ENCODE measurements at places on chromosomes 6 and 20.

DNA sequence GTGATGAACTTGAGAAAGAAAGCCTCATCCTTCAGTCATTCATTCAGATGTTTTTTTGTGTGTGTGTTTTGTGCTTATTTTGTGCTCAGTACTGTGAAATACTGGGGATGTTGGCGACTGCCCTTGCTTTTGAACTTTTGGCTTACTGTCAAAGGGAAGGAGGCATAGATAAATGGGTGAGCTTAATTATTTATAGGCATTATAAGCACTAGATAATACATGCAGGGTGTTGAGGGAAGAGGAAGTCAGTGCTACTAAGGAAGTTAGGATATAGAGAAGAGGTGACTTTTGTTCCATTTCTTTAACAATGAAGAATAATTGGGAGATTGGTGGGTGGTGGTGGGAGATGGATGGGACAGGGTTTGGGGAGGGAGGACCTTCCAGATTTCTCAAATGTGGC is 23.6 kb downstream of the XRN2 start:
- DNase-seq, result no peak

DNA sequence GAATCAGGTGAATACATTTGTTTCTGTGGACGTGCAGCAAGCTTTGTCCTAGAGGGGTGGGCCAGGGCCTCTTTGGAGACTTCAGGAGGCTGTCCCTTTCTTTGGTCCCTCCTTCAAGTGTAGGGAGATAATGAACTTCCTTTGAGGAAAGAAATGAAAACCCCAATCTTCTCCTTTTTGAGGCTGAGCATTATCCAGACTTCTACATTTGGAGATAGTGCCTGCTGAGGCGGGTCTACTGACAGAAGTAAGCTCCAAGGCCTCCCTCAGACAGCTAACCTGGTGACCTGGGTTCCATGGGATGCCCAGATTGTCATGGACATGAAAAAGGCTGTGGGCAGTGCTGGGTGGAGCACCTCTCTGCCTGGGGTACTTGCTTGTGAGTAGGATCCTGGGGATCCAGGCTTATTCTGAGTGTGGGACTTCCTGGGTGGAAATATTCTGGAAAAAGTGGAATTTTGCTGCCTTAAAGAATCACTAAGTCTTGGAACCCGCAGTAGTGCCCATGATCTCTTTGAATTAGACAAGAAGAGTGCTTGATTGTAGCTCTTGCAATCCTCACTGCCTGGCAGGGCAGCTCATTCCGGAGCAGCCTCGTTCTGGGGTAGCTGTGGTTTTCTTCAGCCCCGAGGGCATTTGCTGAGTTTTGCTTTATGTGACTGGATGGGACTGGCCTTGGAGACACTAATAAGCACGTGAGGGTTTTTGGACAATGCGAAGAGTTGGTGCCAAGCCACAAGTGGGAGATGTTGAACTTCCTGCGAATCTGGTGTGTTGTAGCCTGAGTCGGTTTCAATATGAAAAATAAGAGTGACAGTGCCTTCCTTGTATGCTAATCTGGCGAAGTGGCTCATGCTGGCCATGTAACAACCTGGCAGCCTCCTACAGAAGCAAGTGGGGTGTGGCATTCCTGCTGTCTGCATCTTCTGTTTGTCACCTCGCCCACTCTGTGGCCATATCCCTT is 28.1 kb downstream of the SNRNP48 start:
- no peak for DNase-seq

GRCh38 chr20:23880417-23880816 is 869 bp upstream of the CST5 start:
- DNase-seq, result no peak

DNA sequence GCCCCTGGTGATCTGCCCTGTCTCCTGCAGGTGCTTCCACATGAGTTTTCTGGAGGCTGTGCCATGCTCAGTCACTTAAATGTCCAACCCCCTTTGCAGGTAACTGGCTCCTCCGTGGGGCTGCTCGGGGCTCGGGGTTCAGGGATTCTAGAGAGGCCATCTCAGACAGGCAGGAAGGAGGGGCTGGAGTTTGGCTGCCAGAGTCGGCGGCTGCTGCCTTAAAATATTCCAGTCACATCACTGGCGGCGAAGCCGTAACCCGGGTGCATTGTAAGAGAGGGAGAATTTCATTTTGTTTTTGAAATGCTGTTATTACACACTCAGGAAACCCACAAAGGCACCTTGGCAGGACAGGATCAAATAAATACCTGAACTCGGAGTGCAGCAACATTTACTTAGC is 212.9 kb upstream of the PMEPA1 start:
- DNase-seq, result no peak

- DNase-seq, result no peak
Observed at GRCh38 chr6:150641398-150642139, 41.9 kb downstream of the PLEKHG1 start.

DNA sequence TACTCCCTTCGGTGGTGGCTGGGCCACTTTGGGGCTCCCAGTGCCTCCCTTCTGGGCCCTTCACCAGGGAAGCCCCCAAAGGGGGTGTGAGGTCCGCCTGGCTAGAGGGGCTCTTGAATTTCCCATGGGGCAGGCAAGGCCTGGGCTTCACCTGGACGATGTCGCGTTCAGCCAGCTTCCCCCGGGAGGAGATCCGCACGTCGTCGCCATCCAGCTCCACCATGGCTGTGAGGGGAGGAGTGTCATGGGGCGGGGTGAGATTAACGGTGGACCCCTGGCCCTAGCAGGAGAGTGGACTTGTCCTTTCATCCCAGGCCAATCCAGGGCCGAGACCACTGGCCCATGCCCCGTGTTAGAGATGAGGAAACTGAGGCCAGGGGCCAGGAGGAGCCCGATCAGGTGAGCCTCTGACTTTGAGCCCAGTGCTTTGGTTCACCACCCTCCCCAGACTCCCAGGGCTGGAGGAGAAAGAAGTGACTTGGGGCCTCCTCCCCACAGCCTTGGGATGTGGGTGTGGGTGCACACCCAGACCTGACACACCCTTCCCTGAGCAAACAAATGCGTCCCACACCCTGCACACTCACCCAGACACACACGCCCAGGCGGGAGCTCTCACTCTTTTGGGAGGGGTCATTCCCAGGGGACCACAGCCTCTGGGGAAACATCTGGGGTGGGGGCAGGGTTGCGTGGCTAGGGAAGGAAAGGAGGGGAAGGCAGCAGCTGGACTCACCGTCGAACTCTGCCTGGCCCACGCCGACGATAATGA is 46.1 kb downstream of the RAB44 start:
- DNase-seq, result no peak

GRCh38 chr6:158634695-158635426 is 9.7 kb downstream of the DYNLT1 start:
- no peak for DNase-seq

GRCh38 chr6:163310096-163310972 is 104.2 kb upstream of the QKI start:
- DNase-seq, result no peak

DNA sequence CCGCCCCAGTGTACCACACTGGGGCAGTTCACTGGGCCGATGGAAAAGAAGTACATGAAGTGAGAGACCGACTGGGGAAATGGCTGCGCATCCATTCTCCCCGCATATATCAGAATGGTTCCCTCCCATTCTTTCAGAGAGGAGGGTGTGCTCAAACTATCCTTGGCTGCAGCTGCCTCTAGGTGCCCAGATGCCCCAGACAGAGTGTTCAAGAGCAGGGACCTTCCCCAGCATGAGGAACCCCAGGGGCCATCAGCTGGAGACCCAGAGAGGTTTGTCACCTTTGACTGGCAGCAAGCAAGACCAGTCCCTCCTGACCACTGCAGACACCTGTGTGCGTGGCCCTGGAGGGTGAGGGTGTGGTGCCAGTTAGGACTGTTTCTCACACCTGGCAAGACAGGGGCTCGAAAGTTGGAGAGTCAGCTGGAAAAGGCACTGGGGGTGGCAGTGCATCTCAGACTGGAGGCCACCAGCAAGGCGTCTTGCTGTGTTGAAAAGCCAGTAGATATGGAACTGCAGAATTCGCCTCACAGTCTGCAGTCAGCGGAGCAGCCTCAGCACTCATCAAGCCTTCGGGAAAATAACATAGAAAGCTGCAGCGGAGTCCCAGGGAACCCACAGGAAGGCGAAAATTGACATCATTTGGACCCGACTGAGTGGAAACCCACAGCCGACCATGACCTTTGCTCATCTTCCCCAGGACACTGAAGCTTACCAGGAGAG is 76.7 kb downstream of the GPR6 start:
- DNase-seq, result no peak

DNA sequence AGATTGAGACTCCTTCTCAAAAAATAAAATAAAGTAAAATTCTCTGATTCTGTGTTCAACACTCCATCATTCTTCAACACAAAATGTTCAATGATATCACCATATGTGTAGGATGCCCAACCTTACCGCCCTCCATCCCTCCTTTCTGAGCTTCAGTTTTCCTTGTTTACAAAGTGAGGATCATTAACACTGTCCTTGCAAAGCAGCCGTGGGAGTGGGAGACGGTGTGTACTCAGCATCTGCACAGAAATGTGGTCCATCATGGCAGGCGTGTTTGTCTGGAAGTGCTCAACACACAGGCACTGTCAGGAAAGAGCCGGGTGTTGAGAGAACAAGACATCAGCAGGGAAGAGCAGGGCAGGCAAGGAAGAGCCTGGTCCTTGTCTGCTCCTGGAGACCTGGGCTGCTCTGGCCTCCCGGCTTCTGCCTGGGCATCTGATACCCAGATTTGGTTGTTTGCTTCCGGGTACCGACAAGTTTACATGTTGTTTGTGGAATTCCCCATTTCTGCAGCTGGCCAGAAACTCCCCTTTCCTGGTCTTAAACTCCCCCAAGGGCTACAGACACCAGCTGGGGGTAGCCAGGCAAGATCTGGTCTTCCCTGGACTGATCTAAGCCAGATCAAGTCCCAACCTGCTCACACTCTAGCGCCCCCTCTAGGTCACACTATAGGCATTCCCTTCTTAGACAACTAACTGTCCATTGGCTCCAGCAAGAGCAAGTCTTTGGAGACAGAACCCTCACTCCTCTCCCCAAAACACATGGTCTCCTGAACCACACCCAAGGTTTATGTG is 26.7 kb upstream of the TTPAL start:
- DNase-seq, result no peak

GRCh38 chr20:61757678-61758563 is 307.8 kb downstream of the TAF4 start:
- DNase-seq, result no peak

DNA sequence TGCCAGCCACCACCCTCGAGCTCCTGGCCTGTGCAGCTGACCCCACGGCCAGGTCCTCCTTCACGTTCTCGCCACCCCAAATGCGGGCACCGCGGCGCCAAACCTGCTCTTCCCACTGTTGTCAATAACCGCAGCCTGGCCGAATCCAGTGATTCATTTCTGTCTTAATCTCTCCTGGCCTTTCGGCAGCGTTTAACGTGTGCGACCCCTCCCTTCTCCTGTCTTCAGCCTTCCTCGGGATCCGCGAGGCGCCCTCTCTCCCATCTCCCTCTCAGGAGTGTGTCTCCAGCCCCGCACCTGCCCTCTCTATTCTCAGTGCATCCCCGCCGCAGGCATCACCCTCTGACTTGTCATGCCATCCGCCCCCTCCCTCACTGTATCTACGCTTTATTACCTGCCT is 91.4 kb downstream of the THBS2 start:
- no peak for DNase-seq

GRCh38 chr20:51467956-51468626 is 74.4 kb downstream of the NFATC2 start:
- DNase-seq, result no peak

DNA sequence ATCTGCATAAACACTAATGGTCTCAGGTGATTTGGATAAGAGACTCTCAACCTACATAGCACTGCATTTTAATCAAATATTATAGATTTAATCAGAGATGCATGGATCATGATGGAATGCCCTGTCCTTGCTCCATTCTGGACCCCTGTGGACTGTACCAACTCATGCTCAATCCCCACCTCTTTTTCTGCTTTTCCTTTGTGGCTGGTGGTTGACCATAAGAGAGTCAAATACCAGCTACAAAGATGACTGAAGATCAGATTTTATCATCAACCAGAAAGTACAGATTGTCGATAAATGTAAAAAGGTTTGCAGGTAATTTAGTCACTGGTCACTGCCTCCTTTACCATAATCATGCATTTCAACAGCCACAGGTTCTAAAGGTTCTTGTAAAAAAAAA is 116.2 kb downstream of the ME1 start:
- no peak for DNase-seq

GRCh38 chr6:53033764-53034163 is 31.4 kb upstream of the FBXO9 start:
- no peak for DNase-seq

GRCh38 chr6:150925590-150925928 is 60.1 kb downstream of the MTHFD1L start:
- DNase-seq, result no peak

- no peak for DNase-seq
Observed at GRCh38 chr20:37471741-37472235, 49.3 kb upstream of the NNAT start.

GRCh38 chr20:11229772-11230171 is 556.0 kb upstream of the JAG1 start:
- no peak for DNase-seq
